ENCODE measurements at places on chromosomes 2 and 18.

- no peak for DNase-seq
Observed at GRCh38 chr2:65357095-65357958, 75.1 kb downstream of the SPRED2 start.

- DNase-seq = no peak
Observed at GRCh38 chr2:236663287-236664101, 93.9 kb downstream of the ACKR3 start.

DNA sequence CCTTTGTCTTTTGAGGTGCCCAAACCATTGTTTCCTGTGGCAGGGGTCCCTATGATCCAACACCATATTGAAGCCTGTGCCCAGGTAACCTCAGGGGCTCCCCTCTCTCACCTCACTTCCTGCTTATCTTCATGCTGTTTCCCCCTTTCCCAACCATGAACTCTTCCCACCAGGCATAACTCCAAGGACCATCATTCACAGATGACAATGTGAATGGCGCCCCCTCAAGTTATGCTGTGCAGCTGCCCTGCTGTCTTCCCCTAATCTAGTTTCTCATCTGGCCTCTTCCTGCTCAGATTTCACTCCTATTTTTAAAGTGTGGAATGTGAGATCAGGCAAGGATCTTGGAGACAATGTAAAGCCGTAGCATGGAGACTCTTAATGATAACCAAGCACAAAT lies 1.4 kb downstream of the GMPPA start:
- no peak for DNase-seq

GRCh38 chr2:11753886-11754699 lies 7.7 kb downstream of the LPIN1 start:
- DNase-seq = no peak

- no peak for DNase-seq
Observed at GRCh38 chr2:227325839-227326195, 766 bp downstream of the MFF start.

DNA sequence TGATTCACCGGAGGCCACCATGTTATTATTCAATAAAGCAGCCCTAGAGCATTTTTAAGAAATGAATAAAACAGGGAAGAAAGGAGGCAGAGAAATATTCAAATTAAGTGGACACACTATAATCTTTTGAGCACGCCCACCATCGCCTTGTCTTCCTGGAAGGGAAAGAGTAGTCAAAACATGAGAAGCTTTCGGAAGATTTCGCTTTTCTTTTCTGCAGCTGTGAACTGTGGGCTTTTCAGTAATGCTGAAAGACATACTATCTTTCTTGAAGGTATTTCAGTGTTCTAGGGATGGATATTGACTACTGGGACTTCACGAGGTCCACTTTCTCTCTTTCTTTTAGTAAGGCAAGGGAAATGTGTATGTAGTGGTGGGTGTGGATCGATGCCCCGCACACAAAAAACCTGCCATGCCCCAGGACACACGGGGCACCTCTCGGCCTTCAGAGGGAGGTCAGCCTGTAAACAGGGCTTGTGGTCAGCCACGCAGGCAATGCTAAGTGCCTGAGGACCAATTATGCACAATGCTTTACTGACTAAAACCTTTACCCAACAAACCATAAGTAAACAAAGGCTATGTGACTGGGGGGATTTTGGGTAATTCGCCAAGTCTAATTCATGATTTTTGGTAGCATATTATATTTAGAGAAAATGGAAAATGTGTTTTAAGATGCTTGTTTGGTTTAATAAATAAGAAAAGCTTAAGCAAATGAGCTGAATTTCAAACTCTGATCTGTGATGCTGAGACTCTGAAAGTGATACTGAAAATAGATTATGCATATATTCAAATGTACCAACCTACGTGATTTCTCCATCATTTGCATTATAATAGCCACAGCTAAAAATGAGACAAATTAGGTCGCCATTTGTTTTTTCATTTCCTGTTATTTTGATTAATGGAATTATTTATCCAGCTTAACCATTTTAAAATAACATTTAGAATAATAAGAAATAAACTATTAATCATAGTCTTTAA lies 130.5 kb downstream of the ZNF516 start:
- DNase-seq = no peak

- no peak for DNase-seq
Observed at GRCh38 chr2:99679518-99679917, 189.7 kb upstream of the REV1 start.
